Right ventricle myocardium superior (tissue), 1 donor: ENCODE measurements at places on chromosomes 12 and 14.

- no peak for DNase-seq
Observed at GRCh38 chr14:51780741-51781140, 79.7 kb upstream of the GNG2 start.

DNA sequence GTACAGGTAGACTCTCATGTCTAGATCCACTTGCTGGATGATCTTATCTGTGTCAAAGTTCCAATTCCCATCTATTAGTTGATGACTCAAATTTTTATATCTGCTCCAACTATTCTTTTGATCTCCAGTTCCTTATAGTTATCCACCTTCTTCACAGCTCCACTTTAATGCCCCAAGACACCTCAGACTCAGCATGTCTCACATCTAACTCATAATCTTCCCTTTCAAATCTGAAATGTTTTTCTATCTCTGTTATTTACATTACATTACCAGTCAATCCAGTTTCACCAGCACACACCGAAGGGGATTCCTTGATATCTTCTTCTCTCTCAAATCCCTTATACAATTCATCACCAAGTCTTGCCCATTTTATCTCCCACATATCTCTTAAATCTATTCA lies 3.7 kb upstream of the METAP2 start:
- no peak for DNase-seq

DNA sequence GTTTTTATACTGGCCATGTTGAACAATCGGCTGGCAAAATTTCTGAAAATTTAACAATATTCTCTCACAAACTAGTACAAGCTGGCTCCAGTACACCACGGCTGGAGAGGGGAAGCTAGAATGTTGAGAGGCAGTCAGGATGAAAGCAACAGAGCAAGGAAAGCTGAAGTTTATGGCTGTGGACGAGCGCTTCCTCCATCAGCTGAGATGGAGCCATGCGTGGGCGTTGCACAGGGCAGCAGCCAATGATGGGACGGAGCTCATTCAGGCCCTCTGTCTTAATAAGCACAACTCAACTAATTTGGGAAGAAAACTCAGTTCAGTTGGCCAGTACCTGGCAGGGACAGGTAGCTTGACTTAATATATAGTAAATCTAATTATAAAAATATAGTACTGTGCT lies 14.1 kb upstream of the DCP1B start:
- no peak for DNase-seq

GRCh38 chr12:72273851-72274351 lies 1.7 kb downstream of the TRHDE start:
- peak; percentile 61 for DNase-seq

- no peak for DNase-seq
Observed at GRCh38 chr12:53062977-53063707, 13.3 kb downstream of the TNS2 start.

DNA sequence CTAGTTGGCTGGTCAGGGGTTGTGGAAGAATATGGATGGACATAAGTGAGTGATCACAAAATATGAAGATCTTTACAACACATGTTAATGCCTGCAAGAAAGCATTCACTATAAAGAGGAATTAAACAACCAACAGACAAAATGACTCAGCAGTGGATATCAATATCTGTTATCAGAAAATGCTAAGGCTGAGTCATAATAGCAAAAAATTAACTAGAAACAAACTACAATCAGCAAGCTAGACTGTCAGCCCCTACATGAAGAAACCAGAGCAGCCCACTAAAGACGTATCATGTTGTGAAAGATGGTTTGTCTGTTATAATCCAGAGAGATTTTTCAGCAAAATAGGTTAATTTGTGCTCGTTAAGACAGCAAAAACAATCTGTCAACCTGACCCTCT lies 472.9 kb downstream of the NELL2 start:
- no peak for DNase-seq

DNA sequence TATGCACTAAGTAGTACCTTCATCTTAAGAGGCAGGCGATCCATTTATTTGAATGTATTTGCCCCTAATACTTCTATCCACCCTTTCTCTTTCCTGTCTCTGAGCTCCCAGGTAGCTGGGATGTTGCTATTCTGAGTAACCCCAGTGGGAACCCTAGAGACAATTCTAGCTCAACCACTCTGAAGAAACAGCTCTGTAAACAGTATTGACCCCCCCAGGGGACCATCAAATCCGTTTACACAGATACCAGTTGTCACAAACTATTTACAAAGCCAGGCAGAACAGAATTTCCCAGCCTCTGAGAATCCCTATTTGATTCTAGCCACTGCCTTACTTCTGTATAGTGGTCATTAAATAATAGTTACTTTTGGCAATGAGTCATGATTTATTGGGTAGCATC lies 64.9 kb downstream of the MIPOL1 start:
- no peak for DNase-seq

- no peak for DNase-seq
Observed at GRCh38 chr12:114272071-114272470, 133.9 kb downstream of the TBX5 start.

- peak; percentile 29 for DNase-seq
Observed at GRCh38 chr14:105926373-105927095, 400.2 kb downstream of the TMEM121 start.

GRCh38 chr12:53340398-53340797 lies 4.2 kb upstream of the SP7 start:
- DNase-seq = no peak

DNA sequence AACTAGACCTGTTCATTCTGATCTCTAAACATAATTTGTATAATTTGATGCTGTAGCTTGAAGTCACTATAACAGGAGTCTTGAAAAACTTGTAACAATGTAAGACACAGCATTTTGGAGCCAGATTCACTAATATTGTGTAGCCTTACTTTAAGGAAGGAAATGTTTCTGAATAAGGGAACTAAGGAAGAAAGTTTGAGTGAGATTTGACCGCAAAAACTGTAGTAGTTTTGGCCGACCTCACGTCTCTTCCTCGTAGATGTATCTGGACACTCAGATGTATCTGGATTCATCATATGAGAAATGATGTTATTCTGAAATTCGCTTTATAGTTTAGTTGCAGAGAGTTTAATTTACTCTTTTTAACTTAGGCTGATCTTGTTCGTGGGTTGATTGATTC lies 13.9 kb upstream of the DNAH10 start:
- DNase-seq = no peak

DNA sequence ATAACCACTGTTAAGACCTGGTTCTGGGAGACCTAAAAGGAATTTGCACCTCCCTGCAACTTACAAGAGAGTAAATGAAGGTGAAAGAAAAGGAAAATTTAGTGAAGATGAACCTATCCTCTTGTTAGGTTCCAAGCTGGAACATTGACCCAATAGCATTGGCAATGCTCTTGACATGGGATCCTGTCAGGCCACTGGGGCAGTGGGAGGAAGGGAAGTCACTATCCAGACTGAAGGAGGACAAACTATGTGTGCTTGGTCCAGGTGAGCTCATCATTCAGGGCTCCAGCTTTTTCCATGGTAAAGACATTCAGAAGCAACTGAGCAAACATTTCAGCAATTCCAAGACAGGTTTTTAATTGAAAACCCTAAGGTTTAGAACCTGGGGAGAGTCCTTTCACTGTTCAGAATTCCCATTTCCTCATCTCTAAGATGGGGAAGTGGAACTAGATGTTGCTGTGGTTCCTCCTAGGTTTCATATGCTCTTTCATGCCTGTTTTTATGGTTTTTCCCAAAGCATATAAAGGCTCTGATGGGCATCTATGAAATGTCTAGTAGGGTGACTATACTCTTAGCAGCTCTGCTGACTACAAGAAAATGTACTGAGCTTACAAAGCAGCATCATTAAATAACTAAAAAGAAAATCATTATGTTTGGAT lies 33.1 kb downstream of the MAPK1IP1L start:
- no peak for DNase-seq

- peak; percentile 32 for DNase-seq
Observed at GRCh38 chr12:34398706-34399630, 376.7 kb downstream of the ALG10 start.

DNA sequence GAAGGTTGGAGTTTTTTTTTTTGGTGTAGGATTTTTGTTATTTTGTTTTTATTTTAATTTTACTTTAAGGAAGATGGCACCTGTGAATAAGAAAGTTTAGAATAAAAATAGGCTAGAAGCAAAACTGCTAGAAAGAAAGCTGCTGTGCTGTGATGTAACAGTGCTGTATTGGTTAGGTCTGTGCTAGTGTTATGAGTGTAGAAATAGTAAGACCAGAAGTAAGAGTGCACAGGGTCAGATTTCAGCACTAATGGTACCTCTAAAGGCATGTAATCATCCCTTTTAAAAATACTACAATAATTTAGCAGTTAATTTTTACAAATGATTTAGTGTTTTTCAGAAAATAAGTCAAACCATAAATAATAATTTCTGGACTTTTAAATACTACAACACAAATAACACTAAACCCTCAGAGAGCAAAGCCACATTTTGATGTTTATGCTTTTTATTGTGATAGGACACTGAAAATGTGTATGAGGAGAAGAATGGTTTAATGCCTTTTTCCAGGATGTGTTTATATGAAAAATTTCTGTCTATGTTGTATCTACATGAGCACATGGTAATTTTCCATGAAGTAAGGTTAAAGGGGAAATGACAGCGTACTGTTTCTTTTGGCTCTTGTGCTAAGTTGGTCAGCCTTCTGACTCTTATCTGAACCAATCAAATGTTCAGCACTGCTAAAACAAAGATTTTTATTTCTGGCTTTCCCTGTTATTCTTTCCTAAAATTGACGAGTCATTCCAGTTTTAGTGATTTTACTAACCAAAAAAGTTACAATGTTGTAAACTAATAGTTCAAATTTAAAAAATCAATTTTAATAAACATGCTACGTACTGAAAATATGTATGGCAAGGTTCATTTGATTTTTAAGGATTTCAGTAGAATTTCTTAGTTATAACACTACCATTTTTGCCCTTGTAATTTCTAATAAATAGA lies 96.1 kb downstream of the PPHLN1 start:
- no peak for DNase-seq

GRCh38 chr12:49950273-49951251 lies at the start of gene AQP2:
TSS of gene AQP2 (plus strand) at chr12:49950737. CDS start at chr12:49950831, 94 bp downstream.
- DNase-seq = no peak

GRCh38 chr14:36684946-36685345 lies 23.3 kb downstream of the PAX9 start:
- DNase-seq = no peak

GRCh38 chr12:103401421-103401820 lies 94.3 kb downstream of the C12orf42 start:
- DNase-seq = no peak

GRCh38 chr14:57729208-57730187 lies 136.4 kb downstream of the SLC35F4 start:
- no peak for DNase-seq

- DNase-seq = peak; percentile 94
Observed at GRCh38 chr12:95072900-95073697, at the start of gene NR2C1. TSS of gene NR2C1 (minus strand) at chr12:95073618. CDS start at chr12:95067384, 6,234 bp downstream.

DNA sequence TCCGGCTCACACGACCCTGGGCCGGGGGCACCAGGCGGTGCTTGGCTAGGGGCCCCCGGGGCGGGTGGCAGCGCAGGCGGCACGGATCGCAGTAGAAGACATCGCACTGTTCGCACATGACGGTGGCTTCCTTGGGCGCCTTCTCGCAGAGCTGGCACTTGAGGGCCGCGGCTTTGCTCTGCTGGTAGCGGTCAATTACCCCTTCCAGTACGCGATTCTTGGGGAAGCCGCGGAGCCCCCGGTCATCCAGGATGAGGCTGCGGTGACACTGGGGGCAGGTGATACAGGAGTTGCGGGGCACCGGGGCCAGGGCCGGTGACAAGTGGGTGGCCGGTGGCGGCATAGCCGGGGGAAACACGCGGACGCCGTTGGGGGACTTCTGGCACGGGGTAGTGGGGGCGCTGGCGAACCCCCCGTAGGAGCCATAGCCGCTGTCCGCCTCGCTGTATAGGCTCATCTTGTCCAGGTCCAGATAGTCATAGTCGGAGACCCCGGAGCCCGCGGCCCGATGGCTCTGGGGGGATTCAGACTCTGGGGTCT lies 553 bp downstream of the TRIM9 start:
- peak; percentile 48 for DNase-seq

DNA sequence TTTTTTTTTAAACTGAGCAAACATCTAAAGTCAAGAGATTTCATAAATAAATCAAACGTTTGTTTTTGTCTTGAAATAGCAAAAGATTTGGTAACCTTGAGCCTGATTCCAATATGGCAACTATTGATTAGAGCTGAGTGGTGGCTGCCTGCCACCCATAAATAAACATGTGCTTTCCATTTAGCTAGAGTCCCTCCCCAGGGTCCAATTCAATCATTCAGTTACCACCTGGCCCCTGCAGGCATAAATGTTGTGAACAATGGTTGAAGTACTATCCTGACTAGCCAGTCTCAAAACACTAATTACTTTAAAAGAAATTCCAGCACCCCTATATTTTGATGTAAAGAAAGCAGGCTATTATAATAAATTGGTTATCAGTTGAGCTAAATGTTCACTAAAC lies 129.7 kb upstream of the GRIP1 start:
- DNase-seq = no peak

DNA sequence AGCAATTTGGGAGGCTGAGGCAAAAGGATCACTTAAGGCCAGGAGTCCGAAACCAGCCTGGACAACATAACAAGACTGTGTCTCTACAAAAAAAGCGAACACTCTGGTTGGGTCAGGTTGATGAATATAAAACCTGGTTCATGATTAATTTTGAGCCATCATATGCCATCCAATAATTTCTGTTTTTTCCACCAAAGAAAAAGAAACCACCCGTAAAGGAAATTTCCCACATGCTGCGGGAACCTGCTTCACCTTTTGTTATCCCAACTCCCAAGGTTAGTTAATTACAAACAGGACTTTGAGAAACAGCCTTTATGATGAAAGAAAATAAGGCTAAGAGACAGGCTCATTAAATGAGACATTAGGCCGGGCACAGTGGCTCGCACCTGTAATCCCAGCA lies 24.1 kb upstream of the BICDL1 start:
- DNase-seq = no peak

- no peak for DNase-seq
Observed at GRCh38 chr12:22865822-22866221, 240.9 kb downstream of the ETNK1 start.

DNA sequence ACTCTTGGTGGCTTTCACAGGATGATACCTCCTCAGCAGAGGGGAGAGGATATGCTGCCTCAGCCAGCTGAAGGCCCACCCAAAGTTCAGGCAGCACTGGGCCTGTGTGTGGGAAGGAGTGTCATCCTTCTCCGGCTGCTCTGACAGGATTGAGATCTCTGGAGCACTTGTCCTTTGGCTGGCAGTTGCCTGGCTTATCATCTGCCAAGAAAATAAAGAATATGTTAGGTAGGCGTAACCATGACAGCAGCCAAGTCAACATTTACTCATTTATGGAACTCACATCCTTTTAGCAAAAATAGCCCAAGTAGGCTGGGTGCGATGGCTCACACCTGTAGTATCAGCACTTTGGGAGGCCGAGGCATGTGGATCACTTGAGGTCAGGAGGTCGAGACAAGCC lies 68.5 kb downstream of the PPFIBP1 start:
- peak; percentile 50 for DNase-seq
